Heart right ventricle (tissue), 16 donors: ENCODE measurements at places on chromosomes 5 and 9. TPM values are rescaled to one million over a fixed set of nuclear protein-coding genes. Genes with fewer than 3 reads are reported as not detected.

The SLC25A25 gene
- 2.3 TPM for polyA plus RNA-seq

The CTSV gene
- polyA plus RNA-seq: 0.15 TPM

The THBS4 gene
- polyA plus RNA-seq: 60.4 TPM

The UTP15 gene
- polyA plus RNA-seq: 2.6 TPM

The BARHL1 gene
- not detected for polyA plus RNA-seq

The TIMD4 gene
- polyA plus RNA-seq: 0.07 TPM

The CEL gene
- polyA plus RNA-seq: 1.5 TPM

The KCNIP1 gene
- polyA plus RNA-seq: 0.06 TPM

The NUTM2G gene
- polyA plus RNA-seq: not detected

The NUP214 gene
- 21.5 TPM for polyA plus RNA-seq

The FUT7 gene
- polyA plus RNA-seq: 0.15 TPM

The CCL21 gene
- 21.7 TPM for polyA plus RNA-seq

The EPB41L4B gene
- polyA plus RNA-seq: 0.20 TPM

The AFF4 gene
- polyA plus RNA-seq: 7.0 TPM

The NR3C1 gene
- 11.0 TPM for polyA plus RNA-seq

The DND1 gene
- polyA plus RNA-seq: 2.0 TPM

The FYB1 gene
- polyA plus RNA-seq: 0.61 TPM

The ANKS6 gene
- polyA plus RNA-seq: 6.9 TPM

The KCNV2 gene
- not detected for polyA plus RNA-seq

The SMIM27 gene
- 3.6 TPM for polyA plus RNA-seq

The NPDC1 gene
- polyA plus RNA-seq: 74.2 TPM

The ADGRD2 gene
- polyA plus RNA-seq: 0.03 TPM

The GARNL3 gene
- 17.7 TPM for polyA plus RNA-seq

The ACTBL2 gene
- not detected for polyA plus RNA-seq

The FRMD3 gene
- polyA plus RNA-seq: 67.5 TPM

The SLC36A3 gene
- not detected for polyA plus RNA-seq

The PCDHGB6 gene
- 1.1 TPM for polyA plus RNA-seq

The BDP1 gene
- 19.8 TPM for polyA plus RNA-seq

The TAF11L10 gene
- not detected for polyA plus RNA-seq

The TEK gene
- 14.0 TPM for polyA plus RNA-seq

The SQSTM1 gene
- 210 TPM for polyA plus RNA-seq

The KIF24 gene
- polyA plus RNA-seq: 0.43 TPM

The THG1L gene
- polyA plus RNA-seq: 6.4 TPM

The GPR150 gene
- polyA plus RNA-seq: 0.01 TPM

The NR2F1 gene
- 0.44 TPM for polyA plus RNA-seq

The FOXE1 gene
- polyA plus RNA-seq: not detected

The SIT1 gene
- polyA plus RNA-seq: not detected

The ENG gene
- 310 TPM for polyA plus RNA-seq

The SOX30 gene
- polyA plus RNA-seq: not detected

The OR1Q1 gene
- polyA plus RNA-seq: not detected

The MARCOL gene
- not detected for polyA plus RNA-seq

The IFNB1 gene
- not detected for polyA plus RNA-seq

The DMRT2 gene
- 0.03 TPM for polyA plus RNA-seq

The CYLC2 gene
- not detected for polyA plus RNA-seq

The MATR3 gene
- 134 TPM for polyA plus RNA-seq

The PTRH1 gene
- polyA plus RNA-seq: 47.0 TPM
